ENCODE measurements at places on chromosomes 16 and 17. TPM values are rescaled to one million over a fixed set of nuclear protein-coding genes. Genes with fewer than 3 reads are reported as not detected.

The RILP gene
- total RNA-seq: not detected

The CYGB gene
- total RNA-seq: 14.0 TPM

The CFAP52 gene
- not detected for total RNA-seq

The COX6A2 gene
- total RNA-seq: not detected

The SEPTIN12 gene
- total RNA-seq: not detected

The RHBDL1 gene
- total RNA-seq: 0.16 TPM

The KRT20 gene
- total RNA-seq: not detected

The MVP gene
- total RNA-seq: 77.1 TPM

The PGAP3 gene
- 9.5 TPM for total RNA-seq

DNA sequence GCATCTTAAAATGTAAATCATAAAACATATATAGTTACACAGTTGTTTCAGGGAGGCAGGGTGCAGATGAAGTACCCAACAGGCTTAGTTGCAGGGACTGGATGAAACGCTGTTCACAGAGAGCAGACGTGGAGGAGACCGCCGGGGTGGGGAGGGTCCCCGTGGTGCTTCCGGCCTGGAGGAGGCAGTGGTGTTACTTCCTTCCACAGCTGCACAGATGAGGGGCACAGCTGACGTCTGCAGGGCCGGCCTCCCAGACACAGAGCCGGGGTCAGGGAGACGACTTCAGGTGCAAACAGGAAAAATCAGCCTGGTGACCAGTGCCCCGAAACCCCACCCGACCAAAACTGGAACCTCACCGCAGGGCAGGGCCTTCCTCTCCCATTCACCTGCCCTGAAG is 17.1 kb downstream of the SPIRE2 start:
- DNase-seq: no peak

GRCh38 chr16:81261049-81261648 is 22.7 kb downstream of the BCO1 start:
- no peak for DNase-seq

DNA sequence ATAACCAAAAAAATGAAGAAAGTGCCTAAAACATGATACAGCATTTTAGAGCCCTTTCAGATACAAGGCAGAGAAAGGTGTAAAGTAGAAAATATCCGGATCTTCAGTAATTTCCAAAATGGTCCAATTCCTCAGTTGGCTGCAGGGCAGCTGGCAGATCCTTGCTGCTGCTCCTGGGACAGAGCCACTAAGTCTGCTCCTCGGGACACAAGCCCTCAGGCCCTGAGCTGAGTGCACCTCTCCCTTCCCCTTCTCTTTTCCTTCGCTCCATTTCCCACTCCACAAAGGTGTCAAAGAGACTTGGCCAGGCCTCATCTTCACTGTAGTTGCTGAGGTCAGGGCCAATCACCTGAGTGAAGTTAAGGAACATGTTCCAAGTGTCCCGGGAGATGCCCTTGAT is 40.5 kb downstream of the DCUN1D3 start:
- DNase-seq: no peak

- DNase-seq: peak; percentile 100
Measured at GRCh38 chr17:44137891-44138709, 3.6 kb upstream of the HROB start.

GRCh38 chr17:63974594-63975192 is 2.0 kb upstream of the SCN4A start:
- DNase-seq: peak; percentile 72

GRCh38 chr17:44878627-44879221 is 20.5 kb downstream of the EFTUD2 start:
- no peak for DNase-seq

DNA sequence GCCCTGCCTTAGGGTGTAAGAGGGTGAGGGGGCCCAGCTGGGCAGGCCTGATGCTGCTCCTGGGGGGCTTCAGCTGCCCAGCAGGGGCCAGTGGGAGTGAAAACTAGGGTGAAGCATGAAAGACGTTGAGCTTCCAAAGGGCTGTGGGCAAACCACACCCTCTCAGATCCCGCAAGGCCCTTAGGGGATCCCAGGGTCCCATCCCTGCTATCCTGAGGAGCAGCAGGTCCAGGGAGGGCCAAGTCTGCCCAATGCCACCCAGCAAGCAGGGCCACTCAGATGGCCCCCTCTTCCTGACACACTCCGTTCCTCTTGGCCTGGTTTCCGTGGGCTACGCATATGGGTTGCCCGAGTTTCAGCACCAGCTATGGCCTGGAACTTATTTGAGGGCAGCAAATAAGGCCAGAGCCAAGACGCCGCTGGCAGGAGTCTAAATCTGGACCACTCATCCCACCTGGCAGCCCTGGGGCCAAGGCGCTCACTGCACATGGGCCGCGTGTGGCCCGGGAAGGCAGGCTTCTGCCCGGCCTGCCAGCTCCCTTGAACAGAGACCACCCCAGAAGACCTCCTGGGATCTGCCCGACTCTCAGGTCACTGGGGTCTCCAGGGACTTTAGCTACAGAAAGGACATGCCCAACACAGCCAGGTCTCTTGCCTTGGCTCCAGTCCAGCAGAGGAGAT is 4.2 kb downstream of the ATP2A3 start:
- no peak for DNase-seq

DNA sequence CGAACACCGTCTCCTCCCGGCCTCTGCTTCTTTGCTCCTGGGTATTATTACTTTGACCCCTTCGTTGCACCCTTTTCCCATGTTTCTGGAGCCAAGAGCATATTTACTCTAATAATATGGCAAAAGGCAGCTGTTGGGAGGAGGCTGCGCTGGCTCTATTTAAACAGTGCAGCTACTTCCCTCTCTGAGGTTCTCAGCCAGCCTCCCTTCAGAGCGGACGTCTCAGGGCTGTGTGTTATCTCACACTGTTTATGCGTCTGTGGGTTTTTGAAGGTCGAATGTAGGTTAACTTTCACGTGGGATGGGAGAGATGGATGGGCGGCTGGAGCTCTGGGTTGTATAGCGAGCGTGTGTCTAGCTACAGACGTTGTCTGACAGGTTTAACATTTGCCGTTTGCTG is 45.3 kb downstream of the COX4I1 start:
- DNase-seq: no peak

DNA sequence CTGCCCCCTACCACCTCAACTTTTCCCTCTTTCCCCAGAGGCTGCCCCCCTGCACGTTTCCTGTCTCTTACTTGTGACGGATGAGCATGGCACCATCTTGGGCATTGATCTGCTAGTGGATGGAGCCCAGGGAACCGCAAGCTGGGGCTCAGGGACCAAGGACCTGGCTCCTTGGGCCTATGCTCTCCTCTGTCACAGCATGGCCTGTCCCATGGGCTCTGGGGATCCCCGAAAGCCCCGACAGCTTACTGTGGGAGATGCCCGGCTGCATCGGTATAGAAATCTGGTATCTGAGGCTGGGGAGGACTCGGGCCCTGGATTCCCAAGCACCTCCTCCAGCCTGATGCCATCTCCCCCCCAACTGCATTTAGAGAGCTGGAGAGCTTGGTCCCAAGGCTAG is 1.8 kb upstream of the CXCL16 start:
- no peak for DNase-seq
